ENCODE measurements at places on chromosomes 1 and 21. TPM values are rescaled to one million over a fixed set of nuclear protein-coding genes. Genes with fewer than 3 reads are reported as not detected.

Gene AHCTF1
- total RNA-seq = 41.0 TPM

Gene TENT5C
- total RNA-seq = 6.5 TPM

Gene FYB2
- not detected for total RNA-seq

Gene NEK2
- 0.47 TPM for total RNA-seq

Gene CHAF1B
- total RNA-seq = 0.95 TPM

Data from omental fat pad (tissue), 4 donors.